ENCODE measurements at places on chromosomes 4 and X.

DNA sequence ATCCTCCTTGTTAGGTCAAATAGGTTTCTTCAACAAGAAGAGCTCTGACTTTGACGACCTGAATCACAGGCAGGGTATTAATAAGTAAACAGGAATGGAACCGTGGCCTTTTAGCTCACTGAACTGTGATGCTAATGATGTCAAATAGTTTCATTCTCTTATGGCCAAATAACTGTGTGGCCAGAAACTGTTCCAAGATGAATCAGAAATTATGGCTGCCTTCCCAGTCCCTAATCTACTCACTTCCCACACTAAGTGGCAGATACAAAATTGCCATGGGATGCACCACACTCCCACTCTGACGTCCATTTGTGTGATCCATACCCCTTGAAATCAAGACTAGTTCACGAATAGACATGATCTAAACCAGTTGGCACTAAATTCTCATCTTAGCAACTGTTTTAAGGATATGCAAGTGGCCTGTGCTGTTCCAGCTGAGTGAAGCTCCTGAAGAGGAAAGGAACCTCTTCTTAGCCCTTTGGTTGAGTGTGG, 455.4 kb downstream of the IL15 start:
- peak; percentile 75 for DNase-seq

DNA sequence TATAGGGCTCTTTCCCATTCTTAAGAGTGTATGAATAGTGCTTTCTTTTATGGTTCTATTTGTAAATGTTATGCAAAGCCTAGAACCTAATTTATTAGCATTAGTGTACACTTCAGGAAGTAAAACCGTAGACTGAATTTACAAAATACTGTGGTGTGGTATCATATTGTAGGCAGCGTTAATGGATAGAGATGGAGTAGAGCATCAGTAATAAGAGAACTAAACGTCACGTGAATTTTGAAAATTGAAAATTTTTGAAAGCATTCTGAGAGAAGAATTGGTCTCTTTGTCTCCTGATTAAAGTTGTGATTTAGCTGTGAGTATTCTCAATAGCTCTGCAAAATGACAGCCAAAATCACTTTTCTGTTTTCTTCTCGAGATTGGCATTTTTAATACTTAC, 2.9 kb downstream of the STIM2 start:
- DNase-seq, result no peak

- peak; percentile 11 for DNase-seq
Observed at GRCh38 chrX:24498181-24498580, 33.1 kb downstream of the PDK3 start.

DNA sequence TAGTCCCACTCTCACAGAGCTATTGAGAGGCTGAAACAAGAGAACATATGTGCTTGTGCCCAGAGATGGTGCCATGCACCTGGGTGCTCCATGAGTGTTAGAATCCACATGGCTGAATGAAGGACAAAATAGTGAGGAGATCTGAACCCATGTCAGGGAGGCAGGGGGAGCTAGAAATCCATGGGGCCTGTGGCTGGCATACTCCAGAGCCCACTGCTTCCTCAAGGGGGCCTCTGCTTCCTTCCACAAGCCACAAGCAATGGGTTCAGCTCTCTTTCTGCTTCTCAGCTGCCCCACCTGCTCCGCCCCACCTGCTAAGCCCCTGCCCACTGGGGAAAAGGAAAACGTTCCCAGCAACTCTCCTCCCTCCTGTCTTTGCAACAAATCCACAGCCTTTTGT, 46.1 kb downstream of the PJA1 start:
- no peak for DNase-seq

- DNase-seq, result no peak
Observed at GRCh38 chr4:158906073-158906472, 137.2 kb downstream of the FNIP2 start.

- no peak for DNase-seq
Observed at GRCh38 chr4:182219411-182220056, 23.7 kb upstream of the TENM3 start.

DNA sequence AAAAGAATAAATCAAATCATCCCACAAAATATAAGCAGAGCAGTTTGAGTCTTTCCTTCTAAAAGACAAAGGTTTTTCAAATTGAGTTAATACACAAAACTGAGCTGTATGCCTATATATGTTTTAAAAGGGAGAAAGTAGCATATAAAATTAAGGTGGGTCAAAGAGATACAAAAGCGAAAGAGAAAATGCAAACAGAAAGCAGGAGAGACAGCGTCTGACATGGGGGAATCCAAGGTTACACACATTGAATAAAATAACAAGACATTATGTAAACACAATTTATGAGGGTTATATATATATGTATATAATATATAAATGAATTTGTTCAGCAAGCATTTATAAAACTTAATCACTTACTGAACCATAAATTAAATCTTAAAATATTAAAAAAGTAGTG, 276.1 kb upstream of the LCORL start:
- DNase-seq, result no peak

- DNase-seq, result no peak
Observed at GRCh38 chr4:6663596-6664393, 23.3 kb downstream of the MRFAP1 start.

DNA sequence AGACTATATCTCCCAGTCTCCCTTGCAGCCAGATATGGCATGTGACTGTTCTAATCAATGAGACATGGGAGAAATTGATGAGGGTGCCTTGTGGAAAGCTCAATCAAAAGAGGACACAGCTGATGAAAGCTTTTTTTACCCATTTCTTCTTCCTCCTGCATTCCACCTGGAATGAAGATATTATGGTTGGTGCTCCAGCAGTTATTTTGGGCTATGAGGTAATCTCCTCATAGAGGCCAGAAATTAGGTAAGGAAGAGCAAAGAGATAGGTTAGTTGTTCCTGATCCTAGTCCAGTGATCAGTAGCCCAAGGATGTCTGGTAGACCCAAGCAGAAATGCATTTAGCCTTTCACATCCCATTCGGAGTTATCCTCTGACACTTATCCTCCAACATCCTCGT, 16.8 kb upstream of the KIAA0232 start:
- DNase-seq, result no peak

DNA sequence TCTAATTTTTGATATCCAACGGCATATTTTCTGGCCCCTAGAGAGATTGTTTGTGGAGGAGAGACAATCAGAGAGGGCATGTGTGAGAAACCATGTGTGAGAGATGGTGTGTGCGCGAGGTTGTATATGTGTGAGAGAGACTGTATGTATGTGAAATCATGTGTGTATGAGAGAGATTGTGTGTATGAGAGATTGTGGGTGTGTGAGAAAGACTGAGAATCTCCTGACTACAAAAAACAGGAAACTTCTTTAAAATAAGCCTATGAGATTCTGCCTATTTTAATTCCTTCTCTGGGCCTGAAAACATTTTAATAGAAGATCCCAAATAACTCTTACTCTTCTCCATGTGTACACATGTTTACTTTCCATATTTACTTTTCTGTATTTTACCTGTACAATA, 1.5 kb upstream of the FAM241A start:
- DNase-seq, result no peak

- DNase-seq, result no peak
Observed at GRCh38 chr4:23068756-23069155, 376.0 kb downstream of the GBA3 start.

DNA sequence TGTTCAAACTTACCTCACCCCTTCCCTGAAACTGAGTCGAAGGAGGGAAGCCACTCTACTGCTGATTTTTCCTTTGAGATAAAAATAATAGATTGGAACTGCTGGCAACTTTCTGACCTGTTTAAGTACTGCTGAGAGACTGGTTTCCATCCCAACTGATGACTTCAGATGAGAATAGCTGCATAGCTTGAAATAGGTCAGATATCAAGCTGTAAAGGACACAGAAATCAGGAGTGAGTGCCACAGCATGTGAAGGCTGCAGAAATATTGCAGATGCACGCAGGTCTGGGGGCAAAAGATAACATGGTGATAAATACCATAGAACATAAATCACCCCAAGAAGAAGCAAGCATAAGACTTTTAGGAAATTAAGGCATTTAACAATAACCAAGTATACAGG, 923.2 kb downstream of the SH3BGRL start:
- no peak for DNase-seq

- DNase-seq, result no peak
Observed at GRCh38 chr4:139806929-139807328, 141.3 kb downstream of the MGST2 start.

DNA sequence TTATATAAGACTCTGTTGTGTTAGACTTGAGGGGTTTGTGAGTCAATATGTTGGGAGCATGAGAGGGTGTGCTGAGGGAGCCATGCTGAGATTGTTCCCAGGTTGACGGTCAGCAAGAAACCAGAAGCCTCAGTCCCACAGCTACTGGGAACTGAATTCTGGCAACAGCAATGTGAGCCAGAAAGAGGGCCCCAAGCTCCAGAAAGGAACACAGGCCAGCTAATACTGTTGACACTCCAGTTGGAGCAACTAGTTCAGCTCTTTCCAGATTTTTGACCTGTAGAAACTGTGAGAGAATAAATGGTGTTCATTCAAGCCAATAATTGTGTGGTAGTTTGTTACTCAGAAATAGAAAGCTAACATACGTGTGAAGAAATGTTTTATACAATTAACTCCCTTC, 17.1 kb downstream of the ADH1A start:
- no peak for DNase-seq

GRCh38 chr4:95910749-95911148, 70.9 kb downstream of the PDHA2 start:
- no peak for DNase-seq

- peak; percentile 47 for DNase-seq
Observed at GRCh38 chrX:110741213-110741796, 54.3 kb downstream of the CHRDL1 start.

DNA sequence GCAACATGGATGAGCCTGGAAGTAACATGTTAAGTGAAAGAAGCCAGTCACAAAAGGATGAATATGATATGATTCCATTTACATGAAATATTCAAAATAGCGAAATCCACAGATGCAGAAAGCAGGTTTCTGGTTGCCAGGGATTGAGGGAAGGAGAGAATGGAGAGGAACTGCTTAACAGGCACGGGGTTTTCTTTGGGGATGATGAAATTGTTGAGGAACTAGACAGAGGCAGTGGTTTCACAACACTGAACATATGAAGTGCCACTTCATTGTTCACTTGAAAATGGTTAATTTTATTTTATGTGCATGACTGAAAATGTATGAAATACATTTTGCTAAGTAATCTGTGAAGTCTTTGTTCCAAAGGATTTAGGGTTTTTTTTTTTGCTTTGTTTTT, 182.5 kb upstream of the TBL1X start:
- no peak for DNase-seq

DNA sequence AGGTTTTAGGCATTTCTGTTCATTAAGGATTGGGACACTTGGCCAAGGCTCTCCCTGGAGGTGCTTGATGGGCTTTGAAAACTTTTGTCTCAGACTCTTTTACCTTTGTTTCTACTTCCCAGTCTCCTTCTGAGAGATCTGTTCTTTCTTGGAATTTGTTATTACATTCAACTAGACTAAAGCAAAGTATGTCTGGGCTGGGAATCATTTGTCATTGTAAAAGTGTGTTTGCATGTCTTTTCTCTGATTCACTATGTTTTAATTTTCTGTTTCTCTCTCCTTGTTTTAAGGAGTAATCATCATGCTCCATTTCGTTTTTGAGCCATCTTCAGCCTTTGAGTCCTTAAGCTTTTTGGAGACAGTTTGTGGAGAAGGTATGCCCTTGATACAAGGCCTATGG, 12.2 kb upstream of the PGRMC2 start:
- DNase-seq, result no peak

GRCh38 chrX:112714357-112714918, 34.7 kb upstream of the LHFPL1 start:
- DNase-seq, result no peak

DNA sequence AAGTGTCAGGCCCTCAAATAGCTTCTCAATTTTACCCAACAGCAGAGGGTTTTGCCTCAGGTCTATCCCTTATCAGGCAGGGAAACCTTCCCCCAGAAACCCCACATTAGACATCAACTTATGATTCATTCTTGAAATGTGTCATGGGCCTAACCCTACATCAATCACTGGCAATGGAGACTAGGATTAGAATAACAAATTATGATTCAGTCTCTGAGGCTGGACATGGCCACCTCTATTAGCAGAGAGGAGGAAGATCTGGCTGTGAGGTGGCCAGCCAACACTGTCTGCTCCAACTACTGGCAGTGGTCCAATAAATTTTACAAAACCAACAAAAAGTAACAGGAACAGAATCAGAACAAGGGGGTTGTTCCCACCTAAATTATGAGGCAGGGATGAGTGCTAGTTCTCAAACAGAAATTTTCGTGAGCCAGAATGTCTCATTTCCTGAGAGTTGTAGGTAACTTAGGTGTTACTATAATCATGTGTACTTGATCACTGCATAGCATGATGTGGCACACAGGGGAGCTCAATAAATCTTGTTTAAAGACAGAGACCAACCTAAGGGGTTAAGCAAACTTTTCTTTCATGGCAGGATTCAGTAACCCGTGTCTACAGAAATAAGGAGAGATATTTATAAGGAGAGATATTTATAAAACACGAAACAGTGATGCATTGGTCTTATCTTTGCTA, 126.8 kb downstream of the NFKB1 start:
- DNase-seq, result peak; percentile 43

DNA sequence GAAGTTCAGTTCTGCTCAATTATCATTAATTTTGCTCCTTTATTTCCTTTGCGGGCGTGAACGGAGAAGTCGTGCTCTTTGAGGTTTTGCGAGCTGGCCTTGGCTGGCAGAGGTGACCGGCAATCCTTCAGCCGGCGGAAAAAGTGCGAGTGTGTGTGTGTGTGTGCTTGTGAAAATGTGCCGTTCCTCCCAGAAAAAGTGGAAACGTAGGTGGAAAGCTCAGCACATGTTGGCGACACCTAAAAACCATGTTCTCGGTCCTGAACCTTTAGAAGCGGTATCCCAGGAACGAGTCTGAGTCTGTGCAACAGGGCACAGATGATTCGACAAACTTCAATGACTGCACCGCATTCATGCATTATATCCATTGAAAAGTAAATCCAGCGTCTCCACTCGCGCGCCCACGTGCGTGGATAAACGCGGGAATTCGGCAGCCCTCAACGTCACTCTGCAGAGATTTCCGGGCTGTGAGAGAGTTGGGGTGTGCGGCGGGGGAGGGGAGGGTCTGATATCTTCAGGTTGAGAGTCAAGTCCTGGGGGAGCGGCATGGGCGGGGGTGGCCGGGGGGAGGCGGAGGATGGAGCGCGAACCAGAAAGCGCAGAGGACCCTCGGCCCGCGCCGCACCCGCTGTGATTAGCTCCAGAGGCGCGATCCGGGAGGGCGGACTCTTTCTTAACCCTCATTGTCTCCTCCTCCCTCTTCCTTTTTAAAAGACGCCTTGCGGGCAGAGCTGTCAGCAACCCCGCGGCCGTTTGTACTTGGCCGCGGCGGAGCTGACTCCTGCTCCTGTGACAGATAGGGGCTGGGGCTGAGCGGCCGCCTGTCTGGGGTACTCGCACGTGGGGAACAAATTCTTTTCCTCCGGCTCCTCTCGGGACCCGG, at the start of gene SHISA3:
Gene SHISA3, plus strand, starts transcription at position 737 of the 883 bp plus-strand sequence. CDS start 569 bp downstream, outside the sequence.
- DNase-seq, result no peak

Data from AG08395 (cell line).